ENCODE measurements at places on chromosomes 11 and 22.

- DNase-seq, result peak; percentile 64
Measured at GRCh38 chr11:83157594-83158356, 844 bp downstream of the PCF11 start.

- peak; percentile 43 for DNase-seq
Measured at GRCh38 chr22:36443198-36443770, 38.2 kb downstream of the TXN2 start.

GRCh38 chr11:110971140-110971539 is 258.9 kb upstream of the ARHGAP20 start:
- DNase-seq, result peak; percentile 88

DNA sequence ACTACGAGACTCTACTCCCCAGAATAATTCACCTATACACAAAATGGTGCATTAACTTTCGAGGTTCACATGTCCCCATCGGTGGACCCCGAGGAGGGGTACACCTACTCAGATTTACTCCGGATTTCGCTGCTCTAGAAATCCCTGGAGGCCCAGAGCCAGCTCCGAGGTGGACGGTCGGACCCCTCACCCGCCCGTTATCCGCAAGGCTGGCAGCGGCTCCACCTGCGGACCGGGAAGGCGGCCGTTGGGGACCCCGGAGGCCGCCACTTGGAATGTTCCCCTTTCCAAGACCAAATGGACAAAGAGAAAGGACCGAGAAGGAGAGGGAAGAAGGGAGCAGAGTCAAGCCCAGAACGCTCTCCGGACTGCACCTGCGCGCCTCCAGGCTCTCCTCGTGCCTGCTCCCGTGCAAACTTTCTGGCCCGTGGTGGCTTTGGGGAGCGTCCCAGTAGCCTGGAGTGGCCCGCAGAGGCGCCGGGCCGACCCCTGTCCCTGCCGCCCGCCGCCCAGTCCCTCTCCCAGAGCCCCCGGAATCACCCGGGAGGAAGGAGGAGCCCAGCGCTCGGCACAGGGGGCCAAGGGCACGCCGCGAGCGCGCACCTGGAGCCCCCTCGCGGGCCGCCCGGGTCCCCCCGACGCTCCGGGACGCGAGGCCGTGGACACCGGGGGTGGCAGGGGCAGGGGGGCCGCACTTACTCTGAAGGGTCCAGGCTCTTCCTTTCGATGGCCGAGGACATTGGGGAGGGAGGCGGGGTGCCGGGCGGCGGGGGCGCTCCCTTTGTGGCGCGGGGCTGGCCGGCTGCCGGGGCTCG is 23.0 kb downstream of the LMO2 start:
- DNase-seq, result no peak

DNA sequence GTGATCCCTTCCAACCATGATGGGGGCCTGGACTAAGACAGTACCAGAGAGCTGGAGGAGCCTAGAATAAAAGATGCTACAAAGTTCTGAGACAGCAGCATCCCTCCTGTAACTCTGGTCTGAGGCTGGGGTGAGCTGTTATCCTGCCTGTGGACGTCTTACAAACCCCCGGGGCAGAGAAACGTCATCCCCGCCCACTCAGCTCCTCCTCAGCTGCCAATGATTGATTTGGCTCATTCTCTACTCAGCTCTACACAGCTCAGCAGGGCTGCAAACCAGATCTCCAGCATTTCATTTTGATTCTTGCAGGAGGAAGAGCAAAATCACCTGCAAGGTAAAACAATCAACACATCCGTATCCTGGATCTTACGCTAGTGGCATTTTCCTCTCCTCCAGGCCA is 55.5 kb downstream of the CSNK2A3 start:
- no peak for DNase-seq

GRCh38 chr22:50678651-50679521 is 6.3 kb downstream of the SHANK3 start:
- DNase-seq, result no peak

DNA sequence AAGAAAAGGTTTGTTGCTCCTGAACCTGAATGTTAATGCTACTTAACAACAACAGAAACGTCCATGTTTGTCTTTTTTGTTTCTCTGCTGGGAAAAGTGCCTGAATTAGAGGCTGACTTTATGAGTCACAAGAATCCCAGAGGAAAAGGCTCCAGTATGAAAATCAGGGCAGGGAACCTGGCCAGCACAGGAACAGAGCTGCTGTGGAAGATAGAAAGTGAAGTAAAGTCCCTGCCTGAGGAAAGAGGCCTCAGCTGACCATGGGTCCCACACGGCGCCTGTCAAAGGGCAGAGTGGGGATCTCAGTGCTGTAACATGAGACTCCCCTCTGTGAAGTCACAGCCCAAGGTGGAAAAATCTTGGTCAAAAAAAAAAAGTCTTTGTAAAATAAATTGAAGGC is 632.3 kb upstream of the CCDC90B start:
- DNase-seq, result no peak

GRCh38 chr22:31692186-31692886 is 30.3 kb upstream of the PISD start:
- DNase-seq, result peak; percentile 81

DNA sequence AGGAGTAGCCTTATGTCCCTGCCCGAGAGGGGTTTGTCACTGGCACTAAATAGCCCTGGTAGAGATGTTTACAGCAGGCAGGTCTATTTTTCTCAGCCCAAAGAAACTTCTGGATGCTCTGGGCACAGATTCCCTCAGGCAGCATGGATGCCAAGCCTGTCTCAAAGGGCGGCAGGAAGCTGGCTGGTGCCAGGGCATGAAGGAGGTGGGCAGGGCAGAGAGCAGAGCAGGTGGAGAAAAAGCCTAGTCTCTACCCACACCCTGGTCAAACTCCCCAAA is 4.1 kb upstream of the GAS2L1 start:
- no peak for DNase-seq

- no peak for DNase-seq
Measured at GRCh38 chr22:44363980-44364750, 51.4 kb upstream of the SHISAL1 start.

- DNase-seq, result peak; percentile 23
Measured at GRCh38 chr11:61639816-61640443, 40.3 kb upstream of the DAGLA start.

GRCh38 chr11:19359221-19360000 is 118.7 kb upstream of the E2F8 start:
- peak; percentile 75 for DNase-seq

DNA sequence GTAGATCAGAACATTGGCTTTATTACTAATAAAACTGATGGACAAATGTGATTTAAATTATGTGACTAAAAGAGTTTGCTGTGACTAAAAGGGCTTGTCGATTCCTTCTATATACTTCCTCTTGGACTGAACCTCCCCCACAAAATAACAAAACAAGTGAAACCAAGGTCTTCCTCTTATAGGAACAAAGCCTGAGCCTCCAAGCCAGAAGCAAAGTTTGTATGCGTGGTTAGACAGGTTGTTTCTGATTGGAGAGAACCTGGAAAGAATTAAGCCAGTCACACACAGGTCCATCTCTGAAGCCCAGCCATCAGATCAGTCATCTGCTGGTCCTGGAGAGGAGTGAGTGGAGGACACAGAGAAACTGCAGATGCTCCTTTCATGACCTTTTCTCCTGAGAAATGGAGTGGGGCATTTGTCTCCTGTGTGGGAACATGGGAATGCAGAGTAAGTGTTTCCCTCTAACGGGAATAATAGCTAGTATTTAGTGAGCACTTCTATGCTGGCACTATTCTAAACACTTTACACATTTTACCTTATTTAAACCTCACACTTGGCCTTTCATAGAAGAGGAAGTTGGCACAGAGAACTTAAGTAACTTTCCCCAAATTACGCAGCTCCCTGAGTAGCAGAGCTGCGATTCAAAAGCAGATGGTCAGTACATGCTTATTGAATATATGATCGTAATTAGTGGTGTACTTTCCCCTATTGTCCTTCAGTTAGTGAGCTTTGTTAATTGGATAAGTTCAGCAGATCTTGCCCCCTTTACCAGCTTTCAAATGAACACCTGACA is 77.1 kb downstream of the UVRAG start:
- DNase-seq, result no peak

GRCh38 chr11:266676-267439 is 11.3 kb upstream of the NLRP6 start:
- no peak for DNase-seq

- DNase-seq, result no peak
Measured at GRCh38 chr11:134060316-134060715, 8.6 kb upstream of the JAM3 start.

GRCh38 chr11:66112601-66113499 is 42.8 kb downstream of the PACS1 start:
- peak; percentile 91 for DNase-seq

- no peak for DNase-seq
Measured at GRCh38 chr11:65212226-65212801, 30.6 kb downstream of the CAPN1 start.

- no peak for DNase-seq
Measured at GRCh38 chr11:27247660-27248059, 115.4 kb downstream of the CCDC34 start.

- peak; percentile 77 for DNase-seq
Measured at GRCh38 chr11:20355221-20356219, 8.0 kb upstream of the HTATIP2 start.

GRCh38 chr22:30244066-30244465 is 2.5 kb downstream of the LIF start:
- DNase-seq, result no peak

DNA sequence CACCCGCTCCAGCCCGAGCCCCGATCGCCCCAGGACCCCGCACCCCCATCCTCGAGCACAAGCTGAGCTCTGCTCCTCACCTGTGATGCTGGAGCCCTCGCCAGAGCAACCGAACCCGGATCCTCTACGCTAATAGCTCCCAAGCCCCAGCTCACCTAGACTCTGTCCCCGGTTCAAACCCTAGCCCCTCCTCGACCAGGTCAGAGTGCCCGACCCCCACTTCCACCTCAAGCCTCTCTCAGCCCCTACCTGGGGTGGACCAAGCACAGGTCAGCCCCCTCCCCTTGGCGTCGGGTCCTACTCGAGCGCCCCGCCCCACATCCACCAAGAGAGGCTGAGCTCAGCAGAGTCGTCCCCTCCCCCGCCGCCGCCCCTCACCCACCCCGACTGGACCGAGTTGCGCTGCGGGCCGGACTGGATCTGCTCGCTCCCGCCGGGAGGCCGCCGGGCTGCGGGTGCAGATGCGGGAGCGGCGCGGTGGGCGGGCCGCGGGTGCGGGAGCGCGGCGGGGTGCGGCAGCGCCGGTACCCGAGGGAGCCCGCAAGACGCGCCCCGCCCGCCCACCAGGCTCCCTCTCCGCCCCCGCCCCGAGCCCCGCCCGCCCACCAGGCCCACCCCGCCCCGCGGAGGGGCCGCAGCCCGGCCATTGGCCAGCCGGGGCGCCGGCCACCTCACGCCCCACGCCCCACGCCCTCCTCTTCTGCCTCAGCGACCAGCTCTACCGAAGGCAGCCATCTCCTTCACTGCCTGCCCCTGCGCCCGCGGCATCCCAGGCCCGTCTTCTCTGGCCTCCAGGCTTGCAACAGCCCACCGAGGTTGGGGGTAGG is 577 bp upstream of the DKK3 start:
- peak; percentile 50 for DNase-seq

DNA sequence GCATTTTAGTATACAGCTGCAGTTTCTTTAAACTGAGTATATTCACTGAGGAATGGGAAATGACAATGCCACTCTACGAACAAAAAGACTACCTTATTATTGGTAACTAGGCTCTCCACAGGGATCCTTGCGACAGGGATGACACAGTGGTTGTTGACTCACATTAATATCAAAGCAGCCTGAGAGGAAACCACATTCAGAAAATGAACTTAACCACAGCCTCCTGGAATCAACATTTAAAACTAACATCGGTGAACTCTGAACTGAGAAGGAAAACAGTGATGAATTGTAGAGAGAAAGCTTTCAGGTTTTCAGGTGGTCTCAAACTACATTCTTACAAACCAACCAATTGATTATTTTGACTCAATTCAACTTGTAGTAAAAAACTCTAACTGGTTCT is 90.3 kb upstream of the MTMR2 start:
- peak; percentile 71 for DNase-seq

DNA sequence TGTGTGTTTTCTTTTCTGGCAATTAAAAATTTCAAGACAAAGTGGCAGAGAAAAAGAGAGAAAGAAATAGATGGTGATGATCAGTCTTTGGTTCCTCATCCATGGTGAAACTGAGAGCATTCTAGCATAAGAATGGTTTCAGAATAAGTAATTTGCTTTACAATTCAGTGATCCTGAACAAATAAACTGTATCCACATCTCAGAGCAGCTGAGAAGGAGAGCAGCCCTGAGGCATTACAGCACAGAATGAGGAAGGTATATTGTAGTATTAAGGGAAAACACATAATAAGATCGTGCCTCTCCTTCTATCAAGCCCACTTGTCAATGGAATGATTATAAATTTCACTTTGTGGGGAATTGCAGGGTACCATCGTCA is 17.4 kb downstream of the LUZP2 start:
- no peak for DNase-seq

DNA sequence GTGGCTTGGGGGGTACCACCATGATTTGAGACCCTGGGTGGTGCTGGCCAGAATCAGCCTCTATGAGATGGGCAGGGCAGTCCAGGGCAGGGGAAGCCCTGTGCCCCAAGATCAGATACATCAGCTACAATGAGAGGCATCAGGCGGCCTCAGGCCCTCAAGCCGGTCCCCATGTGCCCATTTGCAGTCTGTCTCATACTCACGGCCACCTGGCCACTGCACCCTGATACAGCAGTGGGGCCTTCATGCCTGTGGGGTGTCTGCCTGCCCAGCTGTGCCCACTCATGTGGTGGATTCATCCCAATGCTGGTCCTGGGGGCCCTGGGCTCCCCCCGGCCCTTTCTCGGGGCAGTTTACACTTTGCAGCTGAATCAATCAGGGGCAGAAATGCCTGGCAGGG is 42.4 kb upstream of the KCNQ1OT1 start:
- DNase-seq, result no peak

GRCh38 chr11:121311373-121311772 is 18.8 kb downstream of the SC5D start:
- no peak for DNase-seq

DNA sequence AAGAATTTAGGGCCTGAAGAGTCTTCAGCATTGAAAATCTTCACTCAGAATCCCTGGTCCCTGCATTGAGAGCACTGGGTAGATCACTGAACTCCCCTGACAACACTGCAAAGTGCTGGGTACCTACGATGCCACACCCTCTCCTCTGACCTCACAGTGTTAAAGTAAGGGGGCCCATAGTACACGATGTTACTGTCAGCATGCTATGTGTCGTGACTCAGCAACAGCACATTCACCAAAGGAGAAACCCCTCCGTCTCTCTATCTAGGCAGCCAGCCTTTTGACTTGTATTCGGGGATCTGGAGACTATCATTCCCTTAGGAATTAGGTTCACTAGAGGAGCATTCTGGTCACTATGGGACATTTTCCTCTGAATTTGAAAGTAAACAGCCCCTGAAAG is 67.4 kb upstream of the PITPNB start:
- DNase-seq, result peak; percentile 38

DNA sequence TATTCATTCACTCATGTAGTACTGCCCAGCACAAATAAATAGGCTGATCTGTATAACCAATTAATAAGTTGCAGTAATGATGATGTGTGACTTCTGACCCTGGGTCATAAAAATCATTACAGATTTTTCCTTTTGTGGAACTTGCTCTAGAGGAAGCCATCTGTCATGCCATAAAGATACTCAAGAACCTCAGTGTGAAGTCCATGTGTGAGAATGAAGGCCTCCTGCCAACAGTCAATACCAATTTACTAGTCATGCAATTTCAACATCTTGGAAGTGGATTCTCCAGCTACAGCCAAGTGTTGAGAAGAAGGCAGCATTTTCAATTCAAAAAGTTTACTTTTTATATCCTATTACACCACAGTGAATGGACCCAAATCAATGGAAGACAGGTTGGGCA is 435.6 kb upstream of the LRRC4C start:
- DNase-seq, result no peak

- DNase-seq, result no peak
Measured at GRCh38 chr11:115896084-115896483, 391.9 kb upstream of the CADM1 start.

- DNase-seq, result no peak
Measured at GRCh38 chr11:133173810-133174412, 358.4 kb downstream of the OPCML start.

Data from choroid plexus epithelial cell (primary cell).